ENCODE measurements at places on chromosomes 7 and 10.

- no peak for DNase-seq
Observed at GRCh38 chr7:138979226-138979979, 1.8 kb downstream of the KIAA1549 start.

GRCh38 chr10:62115321-62115720 lies 153.3 kb downstream of the RTKN2 start:
- DNase-seq, result no peak

- peak; percentile 72 for DNase-seq
Observed at GRCh38 chr10:104337985-104338735, at the start of gene ITPRIP. TSS of gene ITPRIP (minus strand) at chr10:104338465. CDS start at chr10:104316051, 22,414 bp downstream.

DNA sequence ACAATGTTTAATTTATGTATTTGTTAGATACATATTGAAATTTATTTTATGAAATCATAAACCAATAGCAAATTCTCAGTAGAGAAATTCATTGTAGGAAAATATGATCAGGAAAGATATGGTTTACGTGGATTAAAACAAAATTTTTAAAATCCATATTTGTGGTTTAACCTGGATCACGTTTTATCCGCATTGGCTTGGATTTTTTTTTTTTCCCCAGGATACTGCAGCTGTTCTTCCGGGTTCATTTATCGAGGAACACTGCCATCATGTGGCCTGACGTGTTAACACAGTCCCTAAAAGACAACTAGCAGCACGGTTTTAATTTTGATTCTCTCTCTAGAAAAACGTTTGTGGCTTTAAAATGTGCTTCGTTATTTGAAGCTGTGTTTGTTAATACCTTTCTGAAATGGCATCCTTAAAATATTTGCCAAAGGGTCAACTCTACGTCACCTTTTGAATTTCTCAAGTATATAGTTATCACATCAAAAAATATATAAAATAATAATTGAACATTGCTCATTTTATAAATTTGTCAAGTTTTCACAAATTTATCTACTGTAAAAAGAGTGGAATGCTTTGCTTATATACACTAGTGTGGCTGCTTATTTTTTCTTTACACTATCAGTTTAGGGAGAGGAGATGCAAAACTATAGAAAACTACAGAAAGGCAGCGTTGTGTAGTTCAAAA lies 8.7 kb upstream of the ASB4 start:
- DNase-seq, result no peak

- no peak for DNase-seq
Observed at GRCh38 chr7:46390042-46390441, 469.0 kb upstream of the IGFBP3 start.

GRCh38 chr7:158300427-158300826 lies 287.2 kb downstream of the PTPRN2 start:
- DNase-seq, result no peak

- no peak for DNase-seq
Observed at GRCh38 chr7:4139656-4140625, 542.2 kb upstream of the FOXK1 start.

DNA sequence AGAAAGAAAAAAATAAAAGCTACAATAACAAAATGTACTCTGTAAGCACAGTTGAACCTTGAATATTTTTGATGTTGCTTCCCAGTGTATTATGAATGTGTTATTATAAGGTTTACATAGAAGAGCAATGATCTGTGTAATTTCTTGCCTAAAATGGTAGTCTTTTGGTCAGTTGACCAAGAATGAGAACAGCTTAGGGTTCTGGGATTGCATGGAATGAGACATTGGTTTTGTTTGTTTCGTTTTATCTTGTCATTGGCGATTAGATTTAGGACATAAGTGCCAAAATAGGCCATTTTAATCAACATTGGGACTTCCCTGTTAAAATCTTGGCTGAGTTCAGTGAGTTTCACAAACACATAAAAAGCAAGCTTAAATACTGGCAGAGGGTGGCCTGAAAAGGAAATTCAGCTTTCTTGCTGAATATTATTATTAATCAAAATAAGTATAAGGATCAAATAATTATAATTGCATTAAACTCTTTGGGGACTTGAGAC lies 49.1 kb upstream of the GLCCI1 start:
- no peak for DNase-seq

- DNase-seq, result no peak
Observed at GRCh38 chr7:145957160-145957890, 159.3 kb upstream of the CNTNAP2 start.

DNA sequence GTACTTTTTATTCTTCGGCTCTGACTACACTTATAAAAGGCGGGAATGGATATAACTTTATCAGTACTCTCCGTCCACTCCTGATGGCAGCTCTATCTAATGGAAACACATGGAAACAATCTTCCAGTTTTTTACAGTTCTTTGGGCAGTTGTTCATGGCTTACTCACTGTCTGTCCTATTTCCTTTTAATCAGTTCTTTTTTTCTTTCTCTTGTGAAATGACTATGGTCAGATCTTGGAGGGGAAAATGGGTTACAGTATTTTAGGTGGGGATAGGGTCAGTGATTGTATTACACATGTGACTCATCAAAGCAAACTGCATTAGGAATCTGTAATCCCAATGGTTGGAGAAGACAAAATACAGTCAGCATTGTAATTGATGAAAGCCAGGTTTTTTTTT lies 112.4 kb downstream of the BICC1 start:
- no peak for DNase-seq

DNA sequence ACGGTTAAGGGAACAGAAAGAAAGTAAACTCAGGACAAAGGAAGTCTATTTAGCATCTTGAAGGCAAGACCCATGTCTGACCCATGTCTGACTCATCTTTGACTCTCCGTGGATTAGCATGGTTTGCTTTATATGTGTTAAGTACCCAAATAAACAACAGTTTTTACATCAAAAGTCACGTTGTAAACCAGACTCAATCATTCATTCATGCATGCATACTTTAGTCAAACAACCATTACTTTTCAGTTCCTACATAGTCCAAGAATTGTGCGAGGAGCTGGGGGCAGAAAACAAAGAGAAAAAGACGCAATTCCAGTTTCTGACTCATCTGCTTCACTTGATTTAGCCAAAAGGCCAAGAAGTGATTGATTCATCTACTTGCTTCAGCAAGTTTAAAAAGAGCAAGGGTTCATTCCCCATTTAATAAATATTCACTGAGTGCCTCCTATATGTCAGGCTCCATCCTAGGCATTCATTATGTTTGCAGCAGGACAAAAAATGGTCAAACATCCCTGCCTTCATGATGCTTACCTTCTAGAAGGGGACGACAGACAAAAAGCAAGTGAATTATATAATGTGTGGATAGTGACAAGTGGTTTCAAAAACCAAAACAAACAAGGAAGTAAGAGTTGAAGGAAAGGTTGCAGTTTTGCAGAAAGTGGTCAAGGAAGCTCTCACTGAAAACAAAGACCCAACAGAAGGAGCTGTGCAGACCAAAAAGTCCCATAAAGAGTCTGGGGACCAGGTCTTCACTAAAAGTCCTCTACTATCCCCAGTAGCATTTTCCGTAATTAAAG lies 116.2 kb downstream of the FAM107B start:
- no peak for DNase-seq

DNA sequence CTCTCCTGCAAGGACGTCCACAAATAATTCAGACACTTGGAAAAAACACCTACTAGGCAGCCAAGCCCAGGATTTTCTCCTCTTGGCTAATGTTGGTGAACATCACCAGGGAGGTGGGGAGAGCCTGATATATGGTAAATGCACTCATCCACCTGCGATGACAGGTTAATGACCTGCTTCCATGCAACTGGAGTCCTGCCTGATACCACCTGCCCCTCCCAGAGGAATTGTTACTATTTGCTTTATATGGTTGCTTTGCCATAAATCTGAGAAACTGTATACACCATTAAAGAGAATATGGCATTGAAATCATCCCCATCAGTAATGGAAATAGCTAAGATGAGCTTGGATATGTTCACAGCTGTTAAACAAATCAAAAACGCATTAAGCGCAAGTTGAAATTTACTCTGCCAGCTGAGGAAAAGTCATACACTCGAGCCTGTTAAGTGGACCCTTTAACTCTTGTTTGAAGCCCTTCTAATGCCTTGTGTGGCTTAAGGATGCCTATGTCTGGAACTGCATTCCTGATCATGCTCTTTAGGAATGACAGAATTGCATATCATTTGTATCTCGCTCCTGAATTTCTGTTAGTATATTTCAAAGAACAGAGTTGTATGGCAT lies 208.3 kb downstream of the PRPF18 start:
- DNase-seq, result no peak

DNA sequence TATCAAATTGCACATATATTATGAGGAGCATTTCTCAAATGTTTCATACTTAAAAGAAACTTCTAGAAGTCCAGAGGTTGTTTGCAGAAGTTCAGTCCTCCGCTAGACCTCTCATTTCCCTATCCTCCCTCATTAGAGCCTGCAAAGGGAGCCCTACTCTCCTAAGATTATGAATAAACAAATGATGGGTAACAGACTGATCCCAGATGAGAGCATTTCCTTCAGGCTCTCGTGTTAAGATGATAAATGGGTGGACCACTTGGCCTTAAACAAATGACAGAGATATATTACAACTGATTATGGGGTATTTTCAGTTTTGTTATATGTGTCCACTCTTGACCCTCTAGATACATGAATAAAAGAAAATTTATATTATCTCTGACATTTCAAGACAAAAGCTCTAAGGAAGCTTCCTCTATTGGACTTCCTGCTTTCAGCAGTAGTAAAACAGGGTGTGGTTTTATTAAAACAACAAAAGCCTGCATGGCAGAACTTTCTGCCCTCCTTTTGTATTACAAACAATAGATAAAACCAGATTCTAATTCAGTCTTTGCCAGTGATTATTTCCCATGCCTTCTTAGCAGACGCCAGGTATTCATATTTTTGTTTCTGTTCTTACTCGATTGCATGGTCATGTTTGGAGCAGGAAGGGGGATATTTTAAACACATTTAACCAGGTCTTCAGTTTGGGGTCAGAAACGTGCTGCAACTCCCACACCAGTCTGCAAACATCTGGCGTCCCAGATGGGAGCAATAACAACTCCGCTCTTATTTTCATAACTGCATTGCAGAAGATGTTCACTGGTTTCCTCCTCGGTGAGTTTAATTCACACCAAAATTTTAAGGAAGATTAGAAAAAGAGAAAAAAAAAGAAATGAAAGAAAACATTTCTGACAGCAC lies 52.4 kb upstream of the FAM204A start:
- DNase-seq, result no peak

- DNase-seq, result no peak
Observed at GRCh38 chr10:37671802-37672201, 185.6 kb downstream of the ZNF248 start.

DNA sequence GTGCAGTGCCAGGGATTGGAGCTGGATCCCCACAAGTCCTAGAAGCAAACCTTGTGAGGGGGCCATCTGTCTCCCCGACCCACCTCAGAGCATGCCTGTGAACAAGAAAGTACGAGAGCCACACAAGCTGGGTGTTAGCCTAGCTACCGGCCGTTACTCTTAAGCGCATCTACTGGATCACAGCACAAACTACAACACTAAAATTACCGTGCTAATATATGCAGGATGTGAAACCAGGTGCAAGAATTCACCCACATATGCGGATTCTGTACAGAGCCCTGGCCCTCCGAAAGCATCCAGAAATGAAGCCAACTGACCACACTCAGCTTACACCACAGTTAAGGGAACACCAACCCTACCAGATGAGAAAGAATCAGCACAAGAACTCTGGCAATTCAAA lies 16.0 kb upstream of the PRSS1 start:
- no peak for DNase-seq

DNA sequence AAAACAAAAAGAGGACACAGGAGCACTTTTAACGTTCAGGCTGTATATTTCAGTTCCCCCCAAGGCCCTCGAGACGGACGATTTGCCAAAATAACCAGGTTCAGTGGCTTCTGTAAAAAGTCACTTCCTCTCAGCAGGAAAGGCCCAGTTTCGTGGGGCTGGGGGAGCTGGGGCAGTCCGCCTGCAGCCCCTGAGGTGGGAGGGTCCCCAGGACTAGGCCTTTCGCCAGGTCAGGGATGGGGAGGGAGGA lies 28.8 kb downstream of the WDR86 start:
- no peak for DNase-seq

DNA sequence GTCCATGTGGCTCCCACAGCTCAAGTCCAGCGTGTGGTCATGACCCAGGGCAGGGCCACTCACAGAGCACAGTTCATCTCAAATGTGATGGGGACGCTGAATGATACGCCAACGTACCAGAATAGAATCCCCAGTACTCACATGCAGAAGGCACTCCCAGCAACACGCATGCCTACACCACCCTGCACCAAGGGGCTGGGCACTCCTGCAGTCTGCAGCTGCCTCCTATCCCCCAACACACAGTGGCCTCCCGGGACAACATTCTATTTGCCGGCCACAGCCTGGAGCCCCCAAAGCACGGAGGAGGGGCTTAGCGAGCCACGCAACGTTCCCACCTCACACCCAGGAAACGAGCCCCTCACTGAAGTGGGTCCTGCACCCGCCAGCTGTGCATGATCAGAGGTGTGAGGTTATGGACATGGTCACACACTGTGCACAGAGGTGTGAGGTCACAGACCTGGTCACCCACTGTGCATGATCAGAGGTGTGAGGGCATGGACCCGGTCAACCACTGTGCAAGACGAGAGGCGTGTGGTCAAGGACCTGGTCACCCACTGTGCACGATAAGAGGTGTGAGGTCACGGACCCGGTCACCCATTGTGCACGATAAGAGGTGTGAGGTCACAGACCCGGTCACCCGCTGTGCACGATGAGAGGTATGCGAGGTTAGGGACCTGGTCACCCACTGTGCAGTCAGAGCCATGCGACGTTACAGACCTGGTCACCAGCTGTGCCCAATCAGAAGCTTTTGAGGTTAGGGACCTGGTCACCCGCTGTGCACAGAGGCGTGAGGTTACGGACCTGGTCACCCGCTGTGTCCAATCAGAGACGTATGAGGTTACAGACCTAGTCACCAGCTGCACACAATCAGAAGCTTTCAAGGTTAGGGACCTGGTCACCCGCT lies 182.8 kb downstream of the DIP2C start:
- no peak for DNase-seq

DNA sequence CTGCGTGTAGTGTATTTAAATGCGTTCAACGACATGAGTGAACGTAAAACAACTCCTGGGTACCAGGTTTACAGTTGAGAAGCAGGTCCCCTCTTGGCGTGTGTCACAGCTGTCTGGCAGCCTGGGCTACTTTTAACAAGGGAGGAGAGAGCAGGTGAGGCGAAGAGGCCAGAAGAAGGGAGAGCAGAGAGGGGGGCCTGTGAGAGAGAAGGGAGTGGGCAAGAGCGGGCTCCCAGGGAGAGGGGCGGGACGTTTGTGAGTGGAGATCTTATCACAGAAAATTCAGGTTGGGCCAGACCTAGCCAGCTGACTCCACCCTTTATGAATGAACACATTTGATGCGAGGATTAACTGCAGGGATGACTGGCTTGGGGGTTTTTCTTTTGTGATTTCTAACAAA lies 154.0 kb downstream of the CAMK1D start:
- DNase-seq, result no peak

GRCh38 chr10:61456095-61456789 lies 3.1 kb upstream of the TMEM26 start:
- DNase-seq, result no peak
